Chondrocyte (in vitro differentiated cells): ENCODE measurements at places on chromosomes 3 and 15. TPM values are rescaled to one million over a fixed set of nuclear protein-coding genes. Genes with fewer than 3 reads are reported as not detected.

The SNRPA1 gene
- 35.5 to 68.0 TPM (median 35.7 TPM) in 3 replicates for total RNA-seq

GRCh38 chr15:58994906-58995453 is 7.5 kb downstream of the RNF111 start:
- H3K27ac ChIP-seq, result peak overlapping the region; percentile 8
- DNase-seq, result no peak
- no peak overlapping the region for H3K4me3 ChIP-seq

DNA sequence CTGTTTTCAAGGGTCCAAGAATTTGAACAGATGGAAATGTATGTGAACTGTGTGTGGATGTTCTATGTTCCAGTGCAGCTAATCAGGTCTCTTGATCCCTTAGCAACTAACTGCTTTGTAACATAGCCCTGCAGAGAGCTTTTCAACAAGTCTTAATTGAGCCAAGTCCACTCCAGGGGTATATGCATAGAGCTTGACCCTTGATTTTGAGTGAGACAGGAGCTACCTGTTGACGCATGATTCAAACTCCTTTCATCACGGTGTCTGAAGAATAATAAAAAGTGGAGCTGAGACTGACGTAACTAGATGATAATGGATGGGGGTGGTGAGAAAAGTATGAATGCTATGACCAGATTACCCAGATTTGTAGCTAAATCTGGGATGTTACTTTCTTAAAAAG is 93.3 kb upstream of the CCDC54 start:
- no peaks in the 10 kb centered on the region for H3K27me3 ChIP-seq
- H3K27ac ChIP-seq, result peak overlapping the region; percentile 34
- H3K4me1 ChIP-seq, result peaks cover 18% of the 10 kb centered on the region
- DNase-seq, result no peak
- no peak overlapping the region for H3K4me3 ChIP-seq

- no peak overlapping the region for H3K4me3 ChIP-seq
- no peaks in the 10 kb centered on the region for H3K4me1 ChIP-seq
- peaks cover 37% of the 10 kb centered on the region for H3K36me3 ChIP-seq
- H3K27ac ChIP-seq, result no peak overlapping the region
- DNase-seq, result no peak
These were observed 12.4 kb downstream of the NPHP3 start for GRCh38 chr3:132709761-132710160.
